Hypothalamus (tissue), 51 donors: ENCODE measurements at places on chromosomes 3 and 15.

- DNase-seq, result no peak
Observed at GRCh38 chr3:111831840-111832239, 27.2 kb upstream of the PHLDB2 start.

GRCh38 chr3:38644662-38645053 lies 4.8 kb downstream of the SCN5A start:
- no peak for DNase-seq

GRCh38 chr3:187006864-187007630 lies 76.7 kb downstream of the ST6GAL1 start:
- DNase-seq, result no peak

DNA sequence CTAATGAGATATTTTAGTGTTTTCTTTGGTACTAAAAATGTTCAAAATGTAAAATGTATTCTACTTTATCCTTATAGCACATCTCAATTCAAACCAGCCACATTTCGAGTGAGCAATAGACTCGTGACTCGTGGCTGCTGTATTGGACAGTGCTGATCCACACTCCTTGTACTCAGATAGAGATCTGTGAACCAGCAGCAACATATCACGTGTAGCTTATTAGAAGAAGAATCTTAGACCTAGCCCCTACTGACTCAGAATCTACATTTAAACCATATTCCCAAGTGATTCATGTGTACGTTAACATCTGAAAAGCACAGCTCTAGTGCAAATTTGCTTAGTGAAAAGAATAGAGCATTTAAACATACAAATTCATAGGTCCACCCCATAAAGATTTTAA lies 130.9 kb downstream of the IL1RAP start:
- DNase-seq, result no peak
